ENCODE measurements at places on chromosomes 1 and 21.

DNA sequence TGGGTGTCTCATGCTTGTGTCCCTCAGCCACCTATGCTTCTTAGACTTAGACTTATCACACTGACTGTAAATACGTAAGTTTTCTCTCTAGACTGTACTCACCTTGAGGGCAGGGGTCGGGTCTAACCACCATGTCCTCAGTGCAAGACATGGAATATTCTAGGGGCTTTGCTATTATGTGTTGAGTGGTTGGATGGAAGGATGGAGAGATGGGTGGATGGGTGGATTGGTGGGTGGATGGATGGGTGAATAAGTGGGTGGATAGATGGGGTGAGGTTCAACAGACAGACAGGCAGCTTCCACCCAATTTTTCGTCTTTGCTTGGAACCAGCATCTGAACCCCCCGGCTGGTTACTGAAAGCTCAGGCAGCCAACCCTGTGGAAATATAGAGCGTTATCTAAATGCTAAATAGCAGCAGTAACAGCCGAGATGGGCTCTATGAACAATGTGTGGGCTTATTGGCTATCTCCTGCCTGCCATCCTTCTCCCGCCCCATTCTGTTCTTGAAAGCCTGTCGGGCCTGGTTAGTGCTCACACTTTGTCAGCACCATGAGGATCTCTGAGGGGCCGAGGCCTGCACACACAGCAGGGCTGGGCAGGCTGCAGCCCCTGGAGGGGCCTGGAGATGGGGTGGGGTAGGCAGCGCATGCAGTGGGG is 130.7 kb downstream of the ACTL8 start:
- DNase-seq = no peak

- DNase-seq = no peak
Measured at GRCh38 chr1:226466296-226466695, 58.4 kb upstream of the PARP1 start.

- DNase-seq = no peak
Measured at GRCh38 chr1:35535243-35535642, 22.0 kb downstream of the KIAA0319L start.

DNA sequence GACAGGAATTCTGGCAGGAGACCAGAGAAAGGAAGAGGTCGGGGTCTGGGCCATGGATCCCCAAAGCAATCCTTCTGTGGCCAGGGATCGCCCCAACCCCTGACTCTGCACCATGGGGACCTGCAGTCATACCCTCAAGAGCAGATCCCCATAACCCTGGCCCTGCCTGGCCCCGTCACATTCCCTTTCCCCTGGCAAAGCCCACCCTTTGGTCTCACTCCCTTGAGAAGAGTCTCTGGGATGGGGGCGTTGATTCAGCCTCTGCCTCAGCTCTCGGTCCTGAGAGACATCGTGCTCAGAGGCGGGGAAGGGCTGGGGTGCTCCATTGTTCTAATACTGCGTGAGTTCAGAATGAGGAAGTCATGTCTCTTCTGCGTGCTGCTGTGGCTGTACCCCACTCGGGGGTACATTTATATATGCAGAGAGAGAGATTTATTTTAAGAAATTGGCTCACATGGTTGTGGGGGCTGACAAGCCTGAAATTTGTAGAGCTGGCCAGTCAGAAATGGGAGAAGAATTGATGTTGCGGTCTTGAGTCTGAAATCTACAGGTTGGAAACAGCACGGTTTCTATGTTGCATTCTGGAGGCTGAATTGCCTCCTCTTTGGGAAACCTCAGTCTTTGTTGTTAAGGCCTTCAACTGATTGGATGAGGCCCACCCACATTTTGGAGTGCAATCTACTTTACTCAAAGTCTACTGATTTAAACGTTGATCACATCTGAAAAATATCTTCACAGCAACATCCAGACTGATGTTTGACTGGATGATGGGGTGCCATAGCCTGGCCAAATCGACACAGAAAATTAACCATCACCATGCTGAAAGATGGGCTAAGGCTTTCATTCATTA is 4.2 kb upstream of the PADI2 start:
- DNase-seq = no peak

DNA sequence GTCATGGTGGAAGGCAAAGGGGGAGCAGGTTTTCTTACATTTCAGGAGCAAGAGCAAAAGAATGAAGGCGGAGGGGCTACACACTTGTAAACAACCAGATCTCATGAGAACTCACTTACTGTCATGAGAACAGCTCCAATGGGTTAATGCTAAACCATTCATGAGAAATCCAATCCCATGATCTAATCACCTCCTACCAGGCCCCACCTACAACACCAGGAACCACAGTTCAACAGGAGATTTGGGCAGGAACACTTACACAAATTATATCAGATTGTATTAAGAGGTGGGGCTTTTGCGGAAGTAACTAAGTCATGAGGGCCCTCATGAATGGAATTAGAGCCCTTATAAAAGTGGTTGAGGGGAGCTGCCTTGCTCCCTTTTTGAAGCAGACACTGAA is 48.9 kb upstream of the SAMSN1 start:
- DNase-seq = no peak

- DNase-seq = no peak
Measured at GRCh38 chr1:175152006-175152652, 40.4 kb downstream of the KIAA0040 start.

- DNase-seq = peak; percentile 52
Measured at GRCh38 chr1:151024540-151025146, 11.7 kb upstream of the BNIPL start.

- DNase-seq = peak; percentile 9
Measured at GRCh38 chr1:101820071-101820470, 176.7 kb downstream of the OLFM3 start.

DNA sequence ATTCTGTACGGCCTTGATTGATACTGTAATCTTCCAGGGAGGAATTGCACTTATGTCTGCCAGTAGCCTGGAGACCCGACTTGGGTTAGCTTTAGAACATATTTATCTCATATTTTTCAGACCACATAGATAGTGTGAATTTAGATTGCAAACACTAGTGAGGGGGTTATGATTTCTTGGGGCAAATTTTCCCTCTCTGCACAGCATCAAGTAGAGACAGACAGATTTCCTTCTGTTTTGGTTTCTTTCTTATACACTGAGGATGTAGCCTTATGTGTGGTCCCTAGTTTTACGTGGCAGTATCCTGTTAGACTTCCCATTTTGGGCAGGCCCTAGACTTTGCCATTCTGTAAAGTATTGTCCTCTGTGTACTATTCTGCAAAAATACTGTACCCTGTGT is 29.0 kb downstream of the SOAT1 start:
- no peak for DNase-seq

- DNase-seq = no peak
Measured at GRCh38 chr1:241007668-241008067, 349.3 kb downstream of the RGS7 start.

DNA sequence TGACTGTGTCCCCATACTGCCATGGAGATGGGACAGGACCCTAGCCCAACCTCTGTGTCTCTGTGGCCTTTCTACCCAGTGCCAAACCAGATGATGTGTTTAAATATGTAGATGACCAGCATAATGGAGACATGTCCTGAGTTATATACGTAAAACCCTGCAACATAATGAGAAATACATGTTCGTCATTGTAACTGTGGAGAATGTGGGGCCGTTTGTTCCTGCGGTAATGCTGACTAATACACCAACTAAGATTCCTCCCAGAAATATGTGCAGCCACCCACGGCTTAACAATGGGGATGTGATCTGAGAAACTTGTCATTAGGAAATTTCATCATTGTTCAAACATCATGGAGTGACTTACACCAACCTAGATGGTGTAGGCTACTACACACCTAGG is 71.7 kb upstream of the SIM2 start:
- DNase-seq = no peak

DNA sequence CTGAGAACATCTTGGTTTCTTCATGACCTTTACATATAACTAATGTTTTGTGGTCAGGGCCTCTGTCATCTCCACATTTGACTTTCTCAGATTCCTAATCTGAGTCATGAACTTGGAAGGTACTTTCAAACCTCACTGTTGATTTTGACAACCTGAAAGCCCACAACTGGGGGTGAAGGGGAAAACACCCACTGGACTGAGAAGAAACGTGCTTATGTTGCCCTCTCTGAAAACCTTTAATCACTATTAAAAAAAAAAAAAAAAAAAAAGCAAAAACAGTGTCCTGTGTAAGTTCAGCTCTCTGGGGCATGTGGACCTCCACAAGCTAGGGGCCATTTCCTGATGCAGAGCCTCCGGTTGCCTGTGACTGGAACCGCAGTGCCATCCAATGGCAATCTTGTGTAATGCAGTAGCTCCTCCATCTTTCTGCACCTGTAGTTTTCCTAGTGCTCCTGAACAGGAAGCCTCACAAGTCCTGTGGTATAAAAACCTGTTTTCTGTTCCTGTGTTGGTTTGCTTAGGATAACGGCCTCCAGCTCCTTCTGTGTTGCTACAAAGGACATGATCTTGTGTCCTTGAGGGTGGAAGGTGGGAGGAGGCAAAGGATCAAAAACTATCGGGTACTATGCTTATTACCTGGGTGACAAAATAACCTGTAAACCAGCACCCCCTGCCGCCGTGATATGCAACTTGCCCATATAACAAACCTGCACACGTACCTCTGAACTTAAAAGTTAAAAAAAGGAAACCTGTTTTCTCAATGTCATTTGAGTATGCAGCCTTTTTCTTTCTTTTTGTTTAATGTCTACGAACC is 124.5 kb downstream of the ZNF648 start:
- peak; percentile 67 for DNase-seq

DNA sequence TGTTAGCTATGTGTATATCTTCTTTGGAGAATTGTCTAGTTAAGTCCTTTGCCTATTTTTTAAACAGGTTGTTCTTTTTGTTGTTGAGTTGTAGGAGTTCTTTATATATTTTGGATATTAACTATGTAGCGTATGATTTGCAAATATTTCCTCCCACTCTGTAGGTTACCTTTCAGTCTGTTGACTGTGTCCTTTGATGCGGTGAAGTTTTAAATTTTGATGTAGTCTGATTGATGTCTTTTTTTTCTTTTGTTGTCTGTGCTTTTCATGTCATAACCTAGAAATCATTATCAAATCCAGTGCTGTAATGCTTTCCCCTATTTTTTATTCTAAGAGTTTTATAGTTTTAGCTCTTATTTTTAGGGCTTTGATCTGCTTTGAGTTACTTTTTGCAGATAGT is 8.7 kb upstream of the KISS1 start:
- no peak for DNase-seq

GRCh38 chr1:227547310-227548118 is 15.8 kb upstream of the ZNF678 start:
- DNase-seq = no peak

DNA sequence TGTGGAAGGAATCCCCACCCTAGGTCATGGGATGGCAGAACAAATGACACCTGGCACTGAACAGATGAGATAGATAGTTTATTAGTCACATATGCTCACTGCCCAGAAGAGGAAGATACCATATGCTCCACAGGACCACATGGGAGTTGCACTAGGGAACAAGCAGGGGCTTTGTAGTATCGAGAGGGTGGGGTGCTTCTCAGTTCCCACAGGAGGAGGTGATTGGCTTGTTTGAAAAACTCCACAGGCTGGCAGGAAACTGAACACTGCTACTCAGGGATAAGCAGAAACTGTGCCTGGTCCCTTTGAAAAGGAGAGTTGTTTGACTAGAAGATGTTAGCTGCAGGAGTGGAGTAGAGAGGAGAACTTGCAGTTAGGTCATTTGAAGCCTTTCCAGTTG is 31.9 kb upstream of the RXRG start:
- no peak for DNase-seq

DNA sequence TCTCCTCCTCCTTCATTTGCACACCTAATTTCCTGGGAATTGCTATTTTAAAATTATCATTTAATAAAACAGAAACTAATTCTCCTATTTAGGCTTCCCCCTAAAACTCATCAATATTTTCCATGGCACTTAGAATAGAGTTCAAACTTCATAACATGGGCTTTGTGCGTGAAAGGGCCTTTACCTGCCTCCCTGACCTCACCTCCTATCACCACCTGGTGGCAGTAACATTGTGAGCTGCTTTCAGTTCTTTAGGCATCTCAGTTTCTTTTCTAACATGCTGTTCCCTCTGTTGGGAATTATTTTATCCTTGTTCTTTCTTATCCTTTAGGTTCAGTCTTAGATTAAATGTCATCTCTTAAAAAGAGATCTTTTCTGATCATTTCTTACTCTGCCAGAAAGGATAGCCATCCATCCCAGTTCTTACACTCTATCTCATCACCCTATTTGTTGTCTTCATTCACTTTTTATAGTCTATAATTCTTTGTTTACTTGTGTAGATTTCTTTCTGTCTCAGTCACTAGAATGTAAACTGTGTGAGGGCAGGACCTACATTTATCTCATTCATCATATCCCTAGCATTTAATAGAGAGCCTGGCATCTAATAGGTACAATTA is 133.8 kb upstream of the KIAA1614 start:
- no peak for DNase-seq

- DNase-seq = peak; percentile 9
Measured at GRCh38 chr21:27776925-27777553, 810.2 kb upstream of the ADAMTS5 start.

GRCh38 chr1:164726235-164726634 is 167.3 kb downstream of the PBX1 start:
- DNase-seq = no peak

DNA sequence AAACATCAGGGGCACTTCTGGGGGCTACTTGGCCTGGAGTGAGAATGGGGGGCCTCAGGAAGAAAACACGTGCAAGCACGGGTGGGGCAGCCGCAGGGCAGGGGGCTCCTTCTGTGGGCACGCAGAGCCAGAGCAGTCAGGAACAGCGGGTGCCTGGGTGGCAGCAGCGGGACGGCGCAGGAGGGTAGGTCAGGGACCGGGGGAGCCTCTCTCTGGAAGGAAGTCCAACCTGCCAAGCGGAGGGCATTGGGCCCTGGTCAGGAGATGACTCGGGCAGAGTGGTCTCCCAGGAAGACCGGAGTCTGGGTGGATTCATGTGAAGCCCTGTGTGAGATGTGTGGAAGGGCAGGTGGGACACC is 27.1 kb downstream of the CTNNBIP1 start:
- no peak for DNase-seq

DNA sequence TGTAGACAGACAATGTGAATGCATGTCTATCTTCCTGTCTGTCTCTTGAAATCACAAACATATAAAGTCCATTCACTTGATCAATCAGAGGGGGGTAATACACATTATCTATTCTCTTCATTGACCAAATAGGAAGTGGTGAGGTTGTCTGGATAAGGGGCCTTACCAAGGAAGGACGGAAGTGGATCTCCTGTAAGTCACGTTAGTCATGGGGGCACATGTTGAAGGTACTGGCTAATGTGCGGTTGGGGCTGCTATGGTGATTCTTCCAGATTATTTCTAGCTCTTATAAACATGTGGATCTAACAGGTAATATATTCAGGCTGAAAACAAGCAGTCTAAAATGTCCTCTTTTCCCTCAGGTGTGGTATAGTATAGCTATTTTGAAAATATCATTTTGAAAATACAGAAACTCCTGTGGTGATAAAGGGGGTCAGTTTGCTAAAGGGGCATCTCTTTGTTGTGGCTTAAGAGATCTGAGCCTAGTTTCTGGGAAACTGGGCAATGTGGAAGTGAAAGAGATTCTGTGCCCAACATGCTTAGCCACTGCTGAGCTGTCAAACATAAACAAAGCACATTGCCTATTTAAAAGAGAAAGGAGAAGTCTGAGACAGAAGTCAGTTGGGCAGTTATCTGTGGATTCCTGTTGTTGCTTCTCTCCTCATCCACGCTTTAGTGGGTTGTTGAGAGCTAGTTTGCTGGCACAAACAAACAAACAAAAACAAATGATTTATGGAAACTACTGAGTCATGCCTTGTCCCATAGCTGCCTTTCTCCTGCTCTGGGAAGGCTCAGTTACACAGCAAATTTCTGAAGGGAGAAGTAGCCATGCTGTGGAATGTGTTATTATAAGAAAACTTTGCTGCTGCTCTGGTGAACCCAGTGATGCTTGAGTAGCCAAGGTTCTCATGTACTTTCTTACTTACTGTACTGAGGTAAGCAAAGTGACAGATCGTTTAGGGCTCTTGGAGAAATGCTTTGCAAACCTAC is 166.9 kb downstream of the HLX start:
- DNase-seq = no peak

Measured in pancreas (tissue), 10 donors.